ENCODE measurements at places on chromosomes 11 and 22.
A peak's percentile ranks its signal among the peaks of the same experiment; 100 is the strongest.

- DNase-seq = no peak
These were observed 213.7 kb downstream of the TBC1D22A start for GRCh38 chr22:46976143-46976542.

DNA sequence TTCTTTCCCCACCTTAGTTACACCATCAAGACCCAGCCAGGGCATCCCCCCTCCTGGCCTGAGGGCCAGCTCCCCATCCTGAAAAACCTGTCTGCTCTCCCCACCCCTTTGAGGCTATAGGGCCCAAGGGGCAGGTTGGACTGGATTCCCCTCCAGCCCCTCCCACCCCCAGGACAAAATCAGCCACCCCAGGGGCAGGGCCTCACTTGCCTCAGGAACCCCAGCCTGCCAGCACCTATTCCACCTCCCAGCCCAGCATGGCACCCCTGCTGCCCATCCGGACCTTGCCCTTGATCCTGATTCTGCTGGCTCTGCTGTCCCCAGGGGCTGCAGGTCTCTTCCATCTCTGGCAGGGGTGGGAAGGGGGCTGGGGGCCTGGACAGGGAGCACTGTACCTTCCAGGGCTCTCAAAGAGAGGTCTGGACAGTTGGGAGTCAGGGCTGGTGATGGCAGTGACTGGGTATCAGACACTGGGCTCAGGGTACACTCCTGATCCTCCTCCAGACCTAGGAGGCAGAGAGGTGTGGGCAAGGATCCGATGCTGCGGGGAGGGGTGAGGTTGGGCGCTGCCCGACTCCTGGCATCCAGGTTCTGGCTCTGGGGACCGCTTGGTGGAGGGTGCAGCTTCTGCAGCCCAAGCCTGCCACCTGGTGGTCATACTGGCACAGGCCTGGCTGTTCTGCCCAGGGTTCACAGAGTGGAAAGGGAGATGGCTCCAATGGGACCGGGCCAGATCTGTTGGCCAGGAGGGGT lies at the start of gene UPK2:
Gene UPK2, plus strand, starts transcription at position 205 of the 753 bp plus-strand sequence. Its CDS starts 53 bp downstream, at position 258.
- no peak for DNase-seq

GRCh38 chr11:2899080-2899783 lies 13.7 kb upstream of the CDKN1C start:
- DNase-seq = no peak

DNA sequence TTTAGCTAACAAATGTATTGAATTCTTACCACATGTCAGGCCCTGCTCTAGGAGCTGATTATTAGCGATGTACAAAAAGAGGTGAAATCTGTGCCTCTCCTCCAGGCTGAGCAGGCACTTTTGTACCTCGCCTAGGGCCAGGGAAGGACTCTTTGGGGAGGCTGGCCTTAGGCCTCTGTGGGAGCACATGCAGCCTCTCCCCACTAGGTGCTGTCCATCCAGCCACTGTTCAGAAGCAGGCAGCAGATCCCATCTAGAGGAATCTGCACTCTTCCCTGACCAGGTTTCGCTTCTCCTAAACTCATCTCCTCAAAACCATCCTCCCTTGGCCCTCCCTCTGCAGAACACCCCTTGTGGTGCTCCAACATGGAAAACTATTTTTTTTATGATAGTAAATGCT lies 51.9 kb upstream of the WT1 start:
- DNase-seq = no peak

GRCh38 chr11:67645521-67646461 lies 4.7 kb downstream of the ACY3 start:
- DNase-seq = no peak

- DNase-seq = no peak
These were observed 323.3 kb upstream of the ZC3H12C start for GRCh38 chr11:109769858-109770257.

- DNase-seq = no peak
These were observed 10.3 kb upstream of the GAS2 start for GRCh38 chr11:22656130-22656529.

DNA sequence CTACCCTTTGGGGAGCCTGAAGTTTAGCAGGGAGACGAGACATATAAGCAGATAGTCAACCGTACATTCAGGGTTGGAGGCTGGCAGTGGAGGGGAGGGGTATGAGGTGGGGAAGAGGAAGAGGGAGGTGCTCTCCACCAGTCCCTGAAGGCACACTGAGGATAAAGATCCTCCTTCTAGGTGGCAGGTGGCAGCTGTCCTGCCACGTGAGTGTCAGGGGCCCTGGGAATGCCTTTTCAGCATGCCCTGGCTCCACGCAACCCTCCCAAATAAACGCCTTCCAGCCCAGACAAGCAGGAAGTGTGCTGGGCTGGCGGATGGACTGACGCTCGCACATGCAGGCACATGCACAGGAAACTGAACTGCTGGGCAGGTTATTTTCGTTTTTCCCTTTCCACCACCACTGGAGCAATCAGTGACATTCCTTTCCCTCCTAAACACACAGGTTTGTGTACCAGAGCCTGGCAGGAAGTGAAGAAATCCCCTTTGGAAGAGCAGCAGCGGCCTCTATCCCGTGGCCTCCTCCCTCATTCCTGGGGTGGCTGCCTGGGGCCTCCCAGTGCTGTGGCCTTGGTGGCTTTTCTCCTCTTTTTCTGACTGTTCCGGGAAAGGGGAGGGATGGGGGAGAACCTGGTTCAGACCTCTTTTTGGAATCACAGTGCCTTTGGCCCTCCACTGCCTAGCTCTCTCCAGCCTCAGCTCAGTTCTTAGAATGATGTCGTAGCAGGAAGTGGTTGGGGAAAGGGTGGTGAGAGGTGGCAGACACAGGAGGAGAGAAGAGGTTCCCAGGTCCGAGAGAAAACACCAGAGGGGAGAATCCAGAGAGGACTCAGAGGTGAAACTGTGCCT lies 157.0 kb upstream of the TIMP3 start:
- peak; percentile 62 for DNase-seq

GRCh38 chr11:113904379-113905101 lies at the start of gene HTR3B:
TSS of gene HTR3B (plus strand) at chr11:113904796. CDS start at chr11:113904934, 138 bp downstream.
- DNase-seq = no peak

- no peak for DNase-seq
These were observed 126.5 kb downstream of the RASSF10 start for GRCh38 chr11:13135385-13136271.

DNA sequence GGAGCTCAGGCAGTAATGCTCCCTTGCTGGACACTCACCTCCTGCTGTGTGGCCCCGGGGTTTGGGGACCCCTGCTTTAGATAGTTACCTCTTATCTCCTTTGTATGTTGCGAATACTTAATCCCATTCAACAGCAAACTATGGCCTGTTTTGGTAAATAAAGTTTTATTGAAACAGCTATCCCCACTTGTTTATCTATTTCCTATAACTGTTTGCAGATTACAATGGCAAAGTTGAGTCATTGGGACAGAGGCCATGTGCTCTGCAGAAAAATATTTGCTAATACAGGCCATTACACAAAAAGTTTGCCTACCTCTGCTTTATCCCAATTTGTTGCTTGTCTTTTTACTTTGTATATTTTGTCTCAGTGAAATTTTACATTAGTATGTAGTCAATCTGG lies 68.4 kb downstream of the CACNA1I start:
- DNase-seq = no peak

DNA sequence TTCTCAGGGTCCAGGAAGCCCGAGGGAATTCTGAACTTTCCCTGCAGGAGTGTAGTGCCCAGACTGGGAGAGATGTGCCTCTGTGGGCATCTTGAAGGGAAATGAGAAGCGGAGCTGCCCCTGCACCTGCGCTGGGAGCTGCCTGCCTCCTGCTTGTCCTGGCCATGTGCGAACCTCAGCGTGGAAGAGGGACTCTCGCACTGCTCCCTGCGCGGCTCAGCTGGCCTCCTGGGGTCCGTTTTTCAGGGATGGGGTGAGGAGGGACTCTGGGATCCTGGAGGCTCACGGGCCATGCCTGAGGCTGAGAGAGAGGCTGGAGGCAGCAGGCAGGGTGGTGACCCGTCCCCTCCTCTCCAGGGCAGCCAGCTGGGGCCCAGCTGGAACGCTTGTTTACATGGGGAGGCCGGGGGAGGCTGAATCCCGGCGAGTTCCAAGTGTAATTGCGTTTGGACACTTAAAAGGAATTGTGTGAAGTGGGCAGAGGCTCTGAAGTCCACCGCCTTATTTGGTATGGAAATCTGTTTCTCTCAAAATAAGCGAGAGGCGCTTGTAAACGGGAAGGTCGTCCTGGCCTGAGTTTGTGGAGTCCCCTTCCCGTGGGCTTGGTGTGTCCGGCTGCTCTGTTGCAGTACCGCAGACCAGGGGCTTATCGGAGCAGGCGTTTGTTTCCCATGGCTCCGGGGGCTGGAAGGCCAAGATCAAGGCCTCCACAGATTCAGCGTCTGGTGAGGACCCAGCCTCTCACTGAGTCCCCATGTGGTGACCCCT lies 1.2 kb upstream of the MRGPRF start:
- no peak for DNase-seq

- DNase-seq = no peak
These were observed 94.2 kb downstream of the FCHSD2 start for GRCh38 chr11:73047773-73048371.

DNA sequence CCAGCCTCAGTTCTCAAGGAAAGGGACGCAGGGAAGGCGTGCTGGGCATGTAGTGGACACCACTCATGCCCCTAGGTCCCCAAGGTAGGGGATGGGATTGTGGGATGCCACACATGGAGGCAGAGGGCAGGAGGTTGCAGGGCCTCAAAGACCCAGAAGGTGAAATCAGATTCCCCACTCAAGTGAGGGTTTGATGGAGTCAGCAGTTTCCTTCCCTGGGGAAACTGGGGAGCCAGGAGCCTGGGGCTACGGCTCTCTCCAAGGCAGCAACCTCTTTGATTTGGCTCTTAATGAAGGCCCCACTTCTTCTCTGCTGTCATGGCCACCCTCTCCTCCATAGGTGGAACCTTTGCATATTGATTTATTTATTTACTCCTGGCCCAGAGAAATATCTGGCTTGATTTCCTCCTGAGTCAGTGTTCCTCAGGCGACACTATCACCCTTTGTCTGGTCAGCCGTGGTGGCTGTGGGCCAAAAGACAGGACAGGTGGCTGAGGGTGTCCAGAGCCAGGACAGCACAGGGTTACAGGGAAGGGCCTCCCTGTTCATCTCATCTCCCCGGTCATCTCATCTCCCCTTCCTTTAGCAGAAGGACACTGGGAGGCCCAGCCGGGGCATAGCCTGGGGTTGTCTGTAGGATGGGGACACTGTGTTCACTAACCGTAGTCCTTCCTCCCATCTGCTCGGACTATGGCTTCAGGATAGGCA lies 9.6 kb downstream of the GNAZ start:
- DNase-seq = no peak

DNA sequence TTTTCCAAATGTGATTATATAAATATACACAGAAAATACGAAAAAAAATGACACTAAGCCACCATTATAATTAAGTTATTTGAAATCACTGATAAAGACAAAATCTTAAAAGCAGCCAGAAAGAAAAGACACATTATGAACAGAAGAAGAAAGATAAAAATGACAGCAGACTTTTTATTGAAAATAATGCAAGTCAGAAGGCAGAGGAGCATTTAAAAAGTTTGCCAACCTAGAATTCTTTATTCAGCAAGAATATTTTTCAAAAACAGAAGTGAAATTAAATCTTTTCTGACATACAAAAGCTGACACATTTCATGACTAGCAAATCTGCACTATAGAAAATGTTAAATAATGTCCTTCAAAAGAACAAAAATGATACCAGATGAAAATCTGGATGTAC lies 77.8 kb downstream of the CD82 start:
- DNase-seq = no peak

DNA sequence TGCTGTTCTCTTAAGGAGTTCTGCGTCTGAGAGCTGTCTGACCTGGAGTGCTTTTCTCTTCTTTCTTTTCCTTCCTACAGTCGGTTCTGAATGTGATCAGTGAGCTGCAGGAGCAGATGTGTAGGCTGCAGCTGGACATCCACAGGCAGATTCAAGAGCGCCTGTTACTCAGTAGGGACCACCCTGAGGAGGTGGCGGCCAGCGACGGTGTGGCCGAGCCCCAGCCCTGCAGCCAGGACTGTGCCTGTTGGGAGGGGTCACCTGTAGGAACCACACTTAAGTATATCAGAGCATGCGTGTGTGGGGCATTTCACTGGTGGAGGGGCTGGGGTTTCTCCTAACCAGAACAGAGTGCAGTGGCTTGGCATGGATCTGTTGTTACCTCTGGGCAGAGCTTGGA lies 56.3 kb downstream of the CYB5R2 start:
- no peak for DNase-seq

GRCh38 chr11:118634431-118635236 lies 27.2 kb downstream of the PHLDB1 start:
- no peak for DNase-seq

DNA sequence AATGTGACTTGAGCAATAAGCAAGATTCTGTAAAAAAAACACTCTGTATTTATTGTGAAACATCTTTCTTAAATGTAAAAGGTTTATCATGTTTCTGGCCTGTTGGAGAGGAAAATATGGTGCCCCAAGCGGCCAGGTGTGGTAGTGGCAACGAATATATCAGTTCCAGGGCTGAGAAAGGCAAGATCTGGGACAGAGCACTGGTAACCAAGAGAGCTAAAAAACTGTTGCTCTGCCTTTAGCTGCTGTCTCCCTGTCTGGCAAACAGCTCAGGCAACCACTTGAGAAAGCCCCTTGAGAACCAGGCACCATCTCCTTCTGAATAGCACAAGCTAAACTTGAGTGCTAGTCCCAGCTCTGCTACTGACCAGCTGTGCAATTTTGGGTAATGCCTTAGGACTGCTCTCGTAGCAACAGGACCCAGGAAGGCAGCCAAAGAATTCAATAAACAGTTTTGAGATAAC lies 129.9 kb downstream of the KCNC1 start:
- DNase-seq = no peak

DNA sequence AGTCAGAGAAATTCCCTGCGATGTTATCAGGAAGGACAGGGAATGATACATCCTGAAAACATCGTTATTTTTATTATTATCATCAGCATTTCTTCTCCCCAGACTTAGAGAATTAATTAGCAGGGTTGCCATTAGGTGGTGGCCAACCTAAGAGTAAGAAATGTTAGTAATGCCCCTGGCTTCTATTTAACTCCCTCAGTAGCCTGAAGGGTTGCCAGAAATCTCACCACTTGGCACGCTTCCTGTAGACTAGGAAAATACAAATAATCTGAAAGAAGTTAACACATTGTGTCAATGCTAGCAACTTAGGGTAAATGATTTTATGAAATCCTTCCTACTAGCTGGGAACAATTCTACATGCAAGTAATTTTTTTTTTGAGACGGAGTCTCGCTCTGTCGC lies 45.5 kb downstream of the ENDOD1 start:
- no peak for DNase-seq

- DNase-seq = no peak
These were observed 19.5 kb downstream of the IL17REL start for GRCh38 chr22:49992921-49993648.

All from urinary bladder (tissue), 4 donors.